ENCODE measurements at places on chromosomes 6 and 20. TPM values are rescaled to one million over a fixed set of nuclear protein-coding genes. Genes with fewer than 3 reads are reported as not detected.

MRAP2 gene
- total RNA-seq, result 1.8 TPM

MOG gene
- not detected for total RNA-seq

PRDM13 gene
- 0.93 TPM for total RNA-seq

PPP1R3G gene
- total RNA-seq, result 1.4 TPM

PACSIN1 gene
- 0.07 TPM for total RNA-seq

ZSCAN23 gene
- not detected for total RNA-seq

PRDM1 gene
- 5.3 TPM for total RNA-seq

CCDC28A gene
- 13.0 TPM for total RNA-seq

BTN1A1 gene
- total RNA-seq, result 0.03 TPM

CEBPB gene
- total RNA-seq, result 228 TPM
